Dermis microvascular lymphatic vessel endothelial cell (primary cell): ENCODE measurements at places on chromosomes 16 and 17. TPM values are rescaled to one million over a fixed set of nuclear protein-coding genes. Genes with fewer than 3 reads are reported as not detected.

The EVPLL gene
- total RNA-seq = not detected in 2 replicates

The SOX8 gene
- total RNA-seq = 0.26 and 0.51 TPM in 2 replicates

The KRTAP16-1 gene
- not detected in 2 replicates for total RNA-seq

The HOXB9 gene
- total RNA-seq = 0.13 and 0.51 TPM in 2 replicates

The SOX9 gene
- not detected in 2 replicates for total RNA-seq

The SPNS3 gene
- total RNA-seq = 0.51 and 0.63 TPM in 2 replicates

The HIGD1B gene
- not detected in 2 replicates for total RNA-seq

The NPIPB9 gene
- total RNA-seq = 0.77 and 1.3 TPM in 2 replicates

The KRTAP17-1 gene
- total RNA-seq = not detected in 2 replicates

The CCT6B gene
- total RNA-seq = 0.39 and 0.63 TPM in 2 replicates

The EARS2 gene
- 15.4 and 20.6 TPM in 2 replicates for total RNA-seq

The IGSF6 gene
- under 0.01 TPM in 1 of 2 replicates, not detected in the other for total RNA-seq

The GLP2R gene
- total RNA-seq = under 0.01 TPM in 1 of 2 replicates, not detected in the other

The PRR11 gene
- 4.0 and 12.2 TPM in 2 replicates for total RNA-seq

The ATP6V0A1 gene
- total RNA-seq = 16.0 and 20.2 TPM in 2 replicates

The ALOX12 gene
- total RNA-seq = not detected in 2 replicates

The CFAP97D1 gene
- total RNA-seq = under 0.01 TPM in 1 of 2 replicates, not detected in the other

The PPY gene
- not detected in 2 replicates for total RNA-seq

The TMEM238L gene
- not detected in 2 replicates for total RNA-seq

The TAC4 gene
- not detected in 2 replicates for total RNA-seq

The RND2 gene
- 0.13 and 0.25 TPM in 2 replicates for total RNA-seq

The EVPL gene
- under 0.01 TPM in 1 of 2 replicates, not detected in the other for total RNA-seq
